ENCODE measurements at places on chromosomes 4 and X.

- no peak for DNase-seq
Measured at GRCh38 chr4:108502356-108502755, 118.0 kb upstream of the RPL34 start.

- no peak for DNase-seq
Measured at GRCh38 chrX:18674417-18674787, 2.5 kb upstream of the RS1 start.

DNA sequence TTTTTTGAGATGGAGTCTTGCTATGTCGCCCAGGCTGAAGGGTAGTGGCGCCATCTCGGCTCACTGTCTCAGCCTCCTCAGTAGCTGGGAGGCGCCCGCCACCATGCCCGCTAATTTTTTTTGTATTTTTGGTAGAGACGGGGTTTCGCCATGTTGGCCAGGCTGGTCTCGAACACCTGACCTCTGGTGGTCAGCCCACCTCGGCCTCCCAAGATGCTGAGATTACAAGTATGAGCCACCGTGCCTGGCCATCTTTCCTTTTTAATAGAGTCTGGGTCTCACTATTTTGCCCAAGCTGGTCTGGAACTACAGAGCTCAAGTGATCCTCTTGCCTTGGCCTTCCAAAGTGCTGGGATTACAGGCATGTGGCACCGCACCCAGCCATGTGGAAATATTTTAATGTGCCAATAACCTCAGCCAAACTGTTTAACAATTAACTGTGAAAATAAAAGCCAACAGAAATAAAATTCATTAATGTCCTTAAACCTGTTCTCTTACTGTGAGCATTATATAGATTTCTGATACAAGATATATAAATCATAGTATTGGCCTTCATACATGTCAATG lies 16.3 kb downstream of the PDS5A start:
- DNase-seq: no peak

DNA sequence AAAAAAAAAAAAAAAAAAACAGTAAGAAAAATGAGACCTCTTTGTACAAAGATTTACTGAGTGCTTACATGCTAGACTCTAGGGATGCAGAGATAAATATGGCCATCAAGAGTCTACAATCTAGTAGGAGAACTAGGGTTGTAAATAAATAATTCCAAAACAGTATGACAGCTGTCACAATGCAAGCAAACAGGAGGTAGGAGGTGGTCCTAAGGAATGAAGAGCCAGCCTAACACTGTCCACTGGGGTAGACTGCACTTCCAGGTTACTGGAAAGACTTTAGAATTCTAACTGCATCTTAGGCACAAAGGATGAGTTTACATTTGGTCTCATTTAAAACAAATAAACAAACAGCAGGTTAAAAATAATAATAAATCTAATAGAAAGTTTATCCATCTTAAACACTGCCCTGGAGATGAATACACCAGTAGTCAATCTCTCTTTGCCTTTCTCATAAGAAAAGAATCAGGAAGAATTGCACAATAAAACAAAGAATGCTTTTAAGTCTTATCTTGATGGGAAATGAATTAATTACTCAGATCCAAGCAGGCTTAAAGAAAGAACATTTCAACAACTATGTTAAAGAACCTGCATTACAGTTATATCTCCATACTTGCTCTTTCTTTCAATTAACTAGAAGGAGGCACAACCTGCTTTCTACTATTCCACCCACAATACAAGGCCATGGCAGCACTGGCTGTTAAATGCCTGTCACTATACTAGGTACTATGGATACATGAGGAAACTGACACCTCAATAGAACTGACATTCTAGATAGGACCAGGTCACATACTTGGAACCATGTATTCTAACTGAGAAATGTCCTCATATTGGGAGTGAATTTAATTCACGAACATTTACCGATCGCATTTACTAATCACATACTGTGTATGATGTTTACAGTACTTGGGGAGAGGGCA lies 12.7 kb downstream of the ADGRA3 start:
- DNase-seq: no peak

DNA sequence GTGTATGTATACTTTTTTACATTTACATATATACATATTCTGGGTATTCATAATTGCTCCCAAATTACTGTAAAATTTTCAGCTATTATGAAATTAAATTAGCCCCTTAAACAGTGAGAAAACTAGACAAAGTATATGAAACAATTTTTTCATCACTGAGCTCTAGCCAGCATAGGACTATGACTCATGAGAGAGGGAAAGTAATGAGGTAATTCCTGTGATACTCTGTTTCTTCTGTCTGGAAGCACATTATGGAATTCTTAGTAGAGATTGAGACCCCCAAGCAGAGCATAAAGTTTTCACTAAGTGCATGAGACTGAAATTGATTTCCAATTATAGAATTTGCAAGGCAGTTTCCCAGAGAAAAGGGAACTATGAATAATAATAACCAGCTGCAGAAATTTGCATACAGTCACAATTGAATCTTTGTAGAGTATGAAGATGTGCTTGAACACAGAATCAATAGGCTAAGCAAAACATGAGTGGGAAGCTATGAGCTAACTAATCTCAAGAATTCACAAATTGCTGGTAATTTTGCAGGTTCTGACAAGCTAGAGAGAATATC lies 779.3 kb downstream of the ARAP2 start:
- no peak for DNase-seq

DNA sequence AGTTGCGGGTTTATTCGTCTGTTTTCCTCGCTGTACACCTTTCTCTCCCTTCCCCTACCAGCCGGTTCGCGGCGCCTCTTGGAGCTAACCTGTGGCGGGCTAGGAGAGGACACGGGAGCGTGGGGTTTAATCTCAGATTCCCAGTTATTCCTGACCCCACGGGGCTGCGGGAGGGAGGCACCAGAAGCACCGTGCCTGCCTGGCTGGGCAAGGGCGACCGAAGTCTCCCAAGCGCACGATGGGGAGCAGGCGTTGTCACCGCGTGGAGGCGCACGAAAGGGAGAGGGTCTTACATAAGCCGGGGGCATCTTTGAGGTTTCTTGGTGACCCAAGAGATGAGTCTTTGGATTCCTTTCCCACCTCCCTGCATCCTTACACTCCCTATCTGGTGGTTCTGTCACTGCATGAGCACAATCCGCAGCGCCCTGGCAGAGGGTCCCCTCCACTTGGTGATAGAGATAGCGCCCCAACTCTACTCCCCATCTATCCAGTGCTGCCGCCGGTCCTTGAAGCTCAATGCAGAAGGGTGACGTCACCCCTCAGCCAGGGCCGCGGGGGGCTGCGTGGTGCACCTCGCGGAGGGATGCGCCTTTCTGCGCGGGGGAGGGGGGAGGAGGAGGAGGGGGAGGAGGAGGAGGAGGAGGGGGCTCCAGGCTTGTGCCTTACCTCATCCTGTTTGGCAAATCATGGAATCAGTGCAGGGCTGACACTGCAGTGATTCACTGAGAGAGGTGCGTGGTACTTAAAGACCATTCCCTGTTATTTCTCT lies 793 bp downstream of the TSPAN7 start:
- DNase-seq: no peak

DNA sequence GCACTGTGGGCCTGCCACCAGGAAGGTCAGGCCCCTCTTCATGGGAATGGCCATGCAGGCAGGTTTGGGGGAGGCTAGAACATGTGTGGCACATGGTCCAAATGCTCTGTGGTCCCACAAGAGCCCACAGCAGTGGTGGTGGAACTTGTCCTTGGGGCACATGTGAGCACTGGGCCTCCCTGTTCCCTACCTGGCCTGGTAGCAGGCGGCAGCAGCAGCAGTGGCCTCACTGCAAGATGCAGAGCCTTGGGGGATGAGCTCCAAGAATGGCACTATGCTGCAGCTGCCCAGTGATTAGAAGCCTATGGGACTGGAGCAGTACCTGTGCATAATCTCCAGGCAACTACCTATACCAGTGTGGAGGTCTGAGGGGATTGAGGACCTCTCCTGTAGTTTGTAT lies 197.0 kb upstream of the DCAF8L1 start:
- DNase-seq: no peak

DNA sequence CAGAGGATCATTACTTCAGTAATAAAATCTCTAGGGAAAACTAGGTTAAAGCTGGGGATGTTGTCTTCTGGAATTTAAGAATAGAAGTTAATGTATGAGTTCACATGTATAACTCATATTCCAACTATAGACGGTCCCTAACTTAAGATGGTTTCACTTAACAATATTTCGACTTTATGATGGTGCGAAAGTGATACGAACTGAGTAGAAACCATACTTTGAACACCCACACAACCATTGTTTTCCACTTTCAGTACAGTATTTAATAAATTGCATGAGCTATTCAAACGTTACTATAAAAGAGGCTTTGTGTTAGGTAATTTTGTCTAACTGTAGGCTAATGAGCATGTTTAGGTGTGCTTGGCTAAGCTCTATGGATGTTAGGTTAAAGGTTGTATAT lies 38.7 kb downstream of the CCSER1 start:
- no peak for DNase-seq

GRCh38 chr4:100949350-100949935 lies 397.9 kb downstream of the PPP3CA start:
- no peak for DNase-seq

GRCh38 chr4:7892212-7893019 lies 47.2 kb downstream of the AFAP1 start:
- no peak for DNase-seq

DNA sequence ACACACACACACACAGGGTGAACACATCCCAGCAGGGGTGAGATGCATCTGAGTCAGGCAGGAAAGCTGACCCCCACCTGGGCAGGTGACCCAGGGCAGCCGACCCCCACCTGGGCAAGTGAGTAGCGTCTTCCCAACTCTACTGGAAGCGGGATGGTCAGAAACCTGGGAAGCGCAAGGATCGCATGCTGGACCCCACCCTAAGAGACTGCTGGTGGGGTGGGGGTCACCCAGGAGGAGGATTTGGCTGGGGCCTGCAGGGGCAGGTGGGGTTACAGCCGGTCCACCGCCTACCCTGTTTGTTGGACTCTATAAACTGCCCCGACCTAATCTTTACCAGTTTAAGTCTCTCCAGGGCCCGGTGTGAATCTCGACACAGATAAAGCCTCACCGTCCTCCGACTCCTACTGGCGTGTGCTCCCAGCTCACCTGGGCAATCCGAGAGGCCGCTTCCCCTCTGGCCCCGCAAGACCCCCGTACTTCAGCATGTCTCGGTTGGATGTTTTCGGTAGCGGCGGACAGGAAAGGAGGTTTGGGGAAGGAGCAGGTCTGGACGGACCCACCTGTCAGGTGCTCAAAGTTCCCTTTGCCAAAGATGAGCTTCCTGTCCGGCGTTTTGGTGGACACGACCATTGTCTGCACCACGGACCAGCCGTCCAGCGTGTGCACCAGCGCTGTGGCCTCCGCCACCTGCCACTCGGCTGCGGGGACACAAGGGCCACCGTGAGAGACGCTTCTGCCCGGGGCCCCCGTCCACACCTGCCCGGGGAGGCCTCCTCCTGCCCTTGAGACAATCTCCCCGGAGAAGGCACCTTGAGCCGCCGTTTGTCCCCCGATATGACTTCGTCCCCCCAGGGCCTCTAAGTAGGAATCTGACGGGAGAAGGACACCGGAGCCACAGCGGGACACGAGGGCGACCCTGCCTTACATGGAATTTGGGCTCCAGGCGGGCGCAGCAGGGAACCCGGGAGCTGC lies 2.0 kb downstream of the GTPBP6 start:
- DNase-seq: no peak

GRCh38 chrX:96682516-96682915 lies 2.1 kb upstream of the DIAPH2 start:
- DNase-seq: no peak

- DNase-seq: no peak
Measured at GRCh38 chr4:89213382-89213701, 94.3 kb downstream of the GPRIN3 start.

DNA sequence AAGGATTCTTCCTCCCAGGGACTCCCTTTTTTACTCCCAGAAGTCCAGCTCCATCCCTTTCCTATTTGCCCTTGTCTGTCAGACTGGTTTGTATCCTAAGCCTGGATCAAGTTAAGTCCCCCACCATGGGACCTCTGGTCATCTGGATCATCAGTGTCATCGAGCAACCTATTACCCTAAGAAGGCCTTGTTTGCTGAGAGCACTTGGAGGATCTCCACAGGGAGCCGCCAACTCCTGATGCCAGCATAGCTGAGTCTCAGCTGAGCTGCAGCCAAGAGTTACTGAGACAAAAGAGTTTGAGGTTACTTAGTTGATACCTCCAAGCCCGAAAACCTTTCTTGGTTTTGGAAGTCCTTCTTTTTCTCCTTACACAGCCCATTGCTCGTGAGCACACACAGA lies 10.1 kb upstream of the DAPP1 start:
- no peak for DNase-seq

GRCh38 chr4:41455206-41455605 lies 82.8 kb upstream of the LIMCH1 start:
- DNase-seq: no peak

GRCh38 chr4:66741081-66741480 lies 804.2 kb downstream of the CENPC start:
- DNase-seq: no peak

DNA sequence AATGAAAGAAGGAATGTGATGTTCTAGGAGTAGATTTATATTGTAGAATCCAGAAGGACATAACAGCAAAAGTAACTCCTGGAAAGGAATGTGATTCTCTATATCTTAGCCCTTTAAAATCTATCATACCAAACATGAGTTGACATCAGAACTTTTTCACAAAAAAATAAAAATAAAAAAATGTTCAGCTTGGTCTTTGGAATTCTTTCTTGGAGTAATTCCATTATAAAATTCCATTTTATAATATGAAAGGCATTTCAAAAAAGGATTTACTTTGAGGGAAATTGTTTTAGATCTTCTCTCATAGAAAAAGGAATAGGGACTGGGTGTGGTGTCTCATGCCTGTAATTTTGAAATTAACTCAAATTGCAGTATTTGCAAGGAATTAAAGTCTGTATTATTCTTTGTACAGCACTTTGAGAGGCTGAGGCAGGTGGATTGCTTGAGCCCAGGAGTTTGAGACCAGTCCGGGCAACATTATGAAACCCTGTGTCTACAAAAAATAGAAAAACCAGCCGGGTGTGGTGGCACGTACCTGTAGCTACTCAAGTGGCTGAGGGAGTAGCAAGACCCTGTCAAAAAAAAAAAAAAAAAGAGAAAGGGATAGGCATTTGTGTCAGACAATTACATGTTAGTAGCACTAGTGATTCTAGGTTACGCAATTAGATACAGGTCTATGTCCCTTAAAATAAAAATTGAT lies 134.9 kb downstream of the SLC4A4 start:
- no peak for DNase-seq

- no peak for DNase-seq
Measured at GRCh38 chr4:78059524-78059889, 2.4 kb downstream of the FRAS1 start.

DNA sequence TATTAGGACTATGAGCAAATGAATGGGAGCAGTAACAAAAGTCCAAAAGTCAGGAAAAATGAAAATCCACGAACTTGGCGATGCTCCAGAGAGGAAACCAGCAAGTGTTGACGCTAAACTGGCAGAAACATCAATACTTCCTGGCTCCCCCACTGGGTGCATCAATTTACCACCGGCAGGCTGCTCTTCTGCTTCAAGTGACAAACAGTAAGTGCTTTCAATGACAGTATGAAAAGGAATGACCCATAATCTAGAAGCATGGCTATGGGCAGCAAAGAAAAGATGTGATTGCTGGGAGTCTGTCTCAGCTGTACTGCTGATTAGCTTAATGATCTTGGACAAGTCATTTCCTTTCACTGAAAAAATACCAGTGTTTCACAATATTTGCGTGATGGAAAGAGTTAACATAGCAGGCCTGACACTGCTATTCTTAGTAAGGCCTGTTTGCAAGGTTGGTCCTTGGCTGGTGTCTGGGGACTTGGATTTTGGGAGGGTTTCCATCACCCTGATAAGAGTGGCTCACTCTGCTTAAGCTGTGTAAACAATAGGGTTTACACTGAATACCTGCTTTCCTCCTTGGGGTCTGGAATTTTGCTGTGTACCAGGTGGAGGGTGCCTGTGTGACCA lies 8.7 kb downstream of the ATP11C start:
- no peak for DNase-seq

Data from activated CD8-positive, alpha-beta memory T cell treated with anti-CD3 and anti-CD28 coated beads for 4 hours (primary cell).